Ureter (tissue), 1 donor: ENCODE measurements at places on chromosomes 2 and 18. TPM values are rescaled to one million over a fixed set of nuclear protein-coding genes. Genes with fewer than 3 reads are reported as not detected.

GRCh38 chr2:237096201-237096600 is 10.5 kb downstream of the COPS8 start:
- DNase-seq = no peak

The DUSP19 gene
- total RNA-seq = 7.0 TPM

DNA sequence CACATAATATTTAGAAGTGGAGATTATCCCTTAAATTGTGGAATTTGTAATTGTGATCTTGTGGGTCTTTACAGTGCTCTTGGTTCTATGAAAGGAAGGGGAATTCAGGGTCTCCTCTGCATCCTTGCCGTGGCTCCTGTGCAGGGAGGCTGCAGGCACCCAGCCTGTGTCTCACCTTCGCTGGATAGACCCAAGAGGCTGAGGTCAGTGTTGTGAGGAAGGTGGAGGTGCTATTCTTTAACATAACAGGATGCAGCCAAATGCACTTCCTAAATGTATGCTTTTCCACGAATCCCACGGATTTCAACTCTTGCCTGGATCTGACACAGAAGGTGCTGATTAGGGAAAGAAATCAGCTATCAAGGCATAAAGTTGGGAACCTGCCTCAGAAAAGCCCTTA is 69.5 kb downstream of the TMEM18 start:
- no peak for DNase-seq

The C1QL2 gene
- not detected for total RNA-seq

DNA sequence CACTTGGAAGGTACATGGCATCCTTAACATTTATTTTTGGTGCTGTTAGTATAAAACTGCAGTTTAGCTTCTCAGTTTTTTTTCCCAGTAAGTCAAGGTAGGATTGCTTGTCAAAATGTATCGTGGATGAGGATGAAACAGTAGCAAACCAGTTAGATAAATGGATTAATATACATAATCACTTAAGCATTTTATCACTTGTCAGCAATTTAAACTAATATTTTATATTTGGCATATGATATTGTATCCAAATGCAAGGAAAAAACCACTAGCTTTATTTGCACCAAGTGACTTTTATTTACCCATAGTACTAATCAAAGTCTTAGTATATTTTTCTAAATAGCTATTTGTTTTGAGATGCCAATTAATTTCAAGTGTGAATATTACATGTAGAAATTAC is 137.7 kb upstream of the XIRP2 start:
- no peak for DNase-seq

DNA sequence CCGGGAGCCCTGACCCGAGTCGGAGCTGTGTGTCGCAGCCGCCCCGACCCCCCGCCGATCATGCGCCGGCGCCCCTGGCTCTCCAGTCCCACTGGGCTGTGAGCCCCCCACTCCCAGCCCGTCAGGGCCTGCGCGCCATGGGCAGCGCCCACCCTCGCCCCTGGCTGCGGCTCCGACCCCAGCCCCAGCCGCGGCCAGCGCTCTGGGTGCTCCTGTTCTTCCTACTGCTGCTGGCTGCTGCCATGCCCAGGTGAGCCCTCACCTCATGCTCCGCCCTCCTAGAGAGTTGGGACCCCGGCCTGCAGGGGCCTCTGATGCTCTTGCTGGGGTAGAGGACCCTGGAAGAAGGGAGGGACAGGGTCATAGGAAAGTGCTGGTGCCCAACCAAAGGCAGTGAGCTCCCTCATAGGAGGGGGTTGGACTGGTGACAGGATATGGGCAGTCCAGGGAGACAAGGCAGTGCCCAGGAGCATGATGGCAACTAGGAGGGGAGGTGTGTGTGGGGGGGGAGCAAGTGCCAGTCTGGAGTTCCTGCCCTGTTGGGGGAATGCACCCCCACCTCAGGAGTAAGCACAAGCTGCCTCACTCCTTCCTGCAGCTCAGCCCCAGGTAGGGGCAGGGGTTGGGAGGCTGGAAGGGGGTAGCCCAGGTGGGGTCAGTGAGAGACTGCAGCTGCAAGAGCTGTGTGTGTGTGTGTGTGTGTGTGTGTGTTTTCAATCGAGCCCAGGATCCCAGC is 375 bp downstream of the WNT10A start:
- DNase-seq = no peak

DNA sequence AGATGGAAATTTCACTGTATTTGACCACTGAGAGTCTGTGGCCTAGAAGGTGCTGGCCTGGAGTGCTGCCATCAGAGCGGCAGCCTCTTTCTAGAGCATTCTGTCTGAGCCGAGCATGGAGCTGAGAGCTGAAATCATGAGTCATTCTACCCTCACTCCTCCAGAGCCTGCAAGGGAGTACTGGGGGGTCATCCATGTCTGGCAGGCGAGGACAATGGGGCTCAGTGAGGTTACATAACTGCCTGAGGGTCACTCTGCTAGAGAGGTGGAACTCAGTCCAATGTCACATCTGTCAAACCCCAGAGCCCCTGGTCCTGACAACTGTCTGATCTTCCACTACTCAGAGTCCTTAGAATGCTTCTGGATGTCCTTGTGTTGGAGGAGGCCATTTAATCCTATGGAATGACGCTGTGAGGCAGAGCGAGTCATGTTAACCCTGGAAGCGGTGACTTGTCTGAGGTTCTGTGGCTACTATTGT is 65.3 kb downstream of the HAUS1 start:
- DNase-seq = no peak

DNA sequence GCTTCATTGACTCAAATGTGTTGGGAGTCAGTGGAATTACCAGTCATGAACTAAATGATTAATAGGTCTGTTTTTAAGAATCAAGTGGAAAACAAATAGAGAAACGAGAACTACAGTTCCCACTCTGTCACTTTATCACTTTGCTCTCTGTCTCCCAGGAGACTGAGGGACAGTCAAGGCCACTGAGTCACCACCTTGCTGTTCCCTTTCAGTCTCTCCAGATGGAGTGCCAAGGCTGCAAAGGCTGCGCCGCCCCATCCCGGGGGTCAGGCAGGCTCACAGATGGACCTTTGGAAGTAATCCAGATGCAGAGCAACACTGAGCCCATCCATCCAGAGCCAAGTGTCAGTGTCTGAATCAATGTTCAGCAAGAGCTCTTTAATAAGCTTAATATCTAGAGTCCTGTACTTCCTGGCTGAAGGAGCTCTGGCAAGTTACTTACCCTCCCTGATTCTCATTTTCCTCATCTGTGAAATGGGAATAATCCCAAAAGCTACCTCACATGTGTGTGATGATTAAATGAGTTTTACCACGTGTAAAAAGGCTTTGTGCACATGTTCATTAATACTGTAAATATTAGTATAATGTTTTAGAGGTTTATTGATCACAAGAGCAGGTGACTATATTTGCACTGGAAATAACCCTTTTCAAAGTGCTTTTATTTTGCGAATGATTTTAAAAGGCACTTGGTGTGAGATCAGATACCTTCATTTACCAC is 43.0 kb upstream of the EFEMP1 start:
- no peak for DNase-seq

The XDH gene
- 6.6 TPM for total RNA-seq
